Activated naive CD4-positive, alpha-beta T cell (primary cell): ENCODE measurements at places on chromosomes 5 and 9.

GRCh38 chr9:95506678-95507463 is 9.9 kb downstream of the PTCH1 start:
- DNase-seq = no peak

DNA sequence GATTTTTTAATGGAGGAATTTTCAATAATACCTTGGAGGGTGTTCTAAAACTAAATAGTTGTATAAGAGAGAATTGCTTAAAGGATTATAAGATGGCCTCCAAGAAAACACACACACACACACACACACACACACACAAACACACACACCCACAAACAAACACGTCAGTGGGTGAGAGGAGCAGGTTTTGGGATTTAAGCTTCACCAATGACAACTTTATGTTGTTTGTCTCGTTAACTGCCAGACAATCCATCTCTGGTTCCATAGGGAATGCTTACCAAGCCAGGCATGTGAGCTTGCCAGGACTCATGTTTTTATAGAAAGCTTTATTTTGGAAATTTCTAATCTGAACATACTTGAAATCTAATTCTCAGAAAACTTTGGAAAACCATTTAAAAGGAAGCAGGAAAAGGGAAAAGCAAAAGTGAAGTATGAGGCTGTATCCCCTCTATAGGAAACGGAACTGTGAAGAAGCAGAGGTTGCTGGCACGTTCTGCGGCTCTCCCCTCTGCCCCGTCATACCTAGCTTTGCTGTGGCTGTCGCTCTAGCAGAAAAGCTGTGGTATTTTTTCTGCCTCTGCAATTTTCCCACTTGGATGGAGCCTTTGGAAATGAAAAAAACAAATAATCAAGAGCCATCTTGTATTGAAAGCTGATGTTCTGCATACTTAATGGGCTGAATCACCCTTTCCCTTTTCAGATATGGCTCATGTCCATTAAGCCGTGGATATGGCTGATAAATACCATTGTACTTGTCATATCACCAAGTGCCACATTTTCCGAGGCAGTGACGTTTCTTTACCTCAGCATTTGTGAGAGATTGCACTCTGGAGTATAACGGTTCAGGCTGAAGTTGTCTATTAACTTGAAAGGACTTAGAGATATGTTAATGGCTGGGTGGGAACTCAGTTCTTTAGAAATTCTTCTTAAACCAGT is 112.7 kb downstream of the NTRK2 start:
- DNase-seq = no peak

DNA sequence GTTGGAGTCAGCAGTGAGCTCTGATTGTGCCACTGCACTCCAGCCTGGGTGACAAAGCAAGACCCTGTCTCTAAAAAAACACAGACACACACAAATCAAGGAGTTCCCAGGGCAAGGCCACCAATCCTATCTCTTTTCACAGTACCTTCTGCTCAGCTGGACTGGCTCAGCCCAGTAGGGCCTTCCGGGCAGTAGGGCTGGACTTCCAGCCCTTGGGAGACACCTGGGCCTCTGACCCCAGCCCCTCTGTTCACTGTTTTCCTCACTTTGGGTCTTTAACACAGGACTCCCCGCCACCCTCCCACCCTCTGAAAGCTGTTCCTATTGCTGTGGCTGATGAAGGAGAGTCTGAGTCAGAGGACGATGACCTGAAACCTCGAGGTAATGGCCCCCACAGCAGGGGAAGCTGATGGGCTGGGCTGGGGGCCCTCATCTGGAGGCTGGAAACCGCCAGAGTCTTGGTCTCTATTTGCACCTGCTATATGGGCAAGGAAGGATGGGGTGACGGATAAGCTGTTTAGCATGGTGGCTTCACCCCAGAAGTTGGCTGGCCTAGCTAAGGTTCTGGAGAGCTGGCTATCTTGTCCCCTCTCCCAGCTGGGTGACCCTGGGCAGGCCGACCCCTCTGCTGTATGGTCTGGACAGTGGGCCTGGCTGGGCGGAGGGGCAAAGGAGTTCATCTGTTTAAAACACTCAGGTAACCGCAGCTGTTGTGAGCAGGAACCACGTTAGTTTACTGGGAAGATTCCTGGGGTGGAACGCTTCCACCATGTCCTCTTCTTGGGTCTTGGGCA is 25.6 kb downstream of the USP20 start:
- no peak for DNase-seq

DNA sequence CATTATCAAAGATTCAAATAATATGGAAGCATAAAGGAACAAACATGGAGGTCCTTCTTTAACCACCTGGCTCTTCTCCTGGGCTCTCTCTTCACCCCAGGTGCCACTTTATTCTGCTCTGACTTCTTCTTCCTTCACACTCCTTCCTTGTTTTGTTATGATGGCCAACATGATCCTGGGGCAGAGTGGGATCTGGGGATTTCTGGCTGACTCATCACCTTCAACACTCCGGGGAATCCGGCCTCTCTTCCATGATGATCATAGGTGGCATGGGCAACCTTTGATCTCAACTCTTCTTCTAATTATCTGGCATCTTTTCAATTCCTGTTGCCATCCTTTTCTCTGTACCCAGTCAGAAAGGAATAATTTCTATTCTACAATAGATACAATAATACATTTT is 62.1 kb upstream of the TRPC7 start:
- DNase-seq = no peak

- DNase-seq = no peak
Measured at GRCh38 chr5:147567917-147568598, 58.2 kb upstream of the DPYSL3 start.

GRCh38 chr5:132506094-132506692 is 15.6 kb upstream of the IRF1 start:
- no peak for DNase-seq

- no peak for DNase-seq
Measured at GRCh38 chr9:134029248-134030226, 4.3 kb downstream of the BRD3OS start.
